Fibroblast of the conjunctiva (primary cell): ENCODE measurements at places on chromosomes 7 and 10.

DNA sequence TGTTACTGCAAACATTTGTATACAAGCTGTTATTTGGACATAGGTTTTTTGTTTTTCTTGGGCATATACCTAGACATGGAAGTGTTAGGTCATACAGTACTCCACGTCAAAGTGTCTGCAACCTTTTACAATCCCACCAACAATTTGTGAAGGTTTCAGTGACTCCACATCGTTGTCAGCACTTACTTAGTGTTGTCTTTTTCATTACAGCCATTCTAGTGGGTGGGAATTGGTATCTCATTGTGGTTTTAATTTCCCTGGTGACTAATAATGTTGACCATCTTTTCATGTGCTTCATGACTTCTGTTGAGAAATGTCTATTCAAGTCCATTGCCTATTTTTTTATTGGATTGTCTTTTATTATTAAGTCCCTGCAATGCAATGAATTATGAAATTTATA lies 95.0 kb downstream of the UBE3C start:
- DNase-seq, result no peak

GRCh38 chr7:23161482-23161881 lies 20.4 kb upstream of the NUP42 start:
- DNase-seq, result no peak

- DNase-seq, result no peak
These were observed 186.1 kb upstream of the SLC26A5 start for GRCh38 chr7:103632005-103632639.

- no peak for DNase-seq
These were observed 162.0 kb downstream of the KLF6 start for GRCh38 chr10:3622845-3623621.

GRCh38 chr7:120254845-120255244 lies 18.1 kb upstream of the KCND2 start:
- DNase-seq, result no peak

- DNase-seq, result peak; percentile 13
These were observed 14.5 kb downstream of the LBX1 start for GRCh38 chr10:101214446-101215396.

DNA sequence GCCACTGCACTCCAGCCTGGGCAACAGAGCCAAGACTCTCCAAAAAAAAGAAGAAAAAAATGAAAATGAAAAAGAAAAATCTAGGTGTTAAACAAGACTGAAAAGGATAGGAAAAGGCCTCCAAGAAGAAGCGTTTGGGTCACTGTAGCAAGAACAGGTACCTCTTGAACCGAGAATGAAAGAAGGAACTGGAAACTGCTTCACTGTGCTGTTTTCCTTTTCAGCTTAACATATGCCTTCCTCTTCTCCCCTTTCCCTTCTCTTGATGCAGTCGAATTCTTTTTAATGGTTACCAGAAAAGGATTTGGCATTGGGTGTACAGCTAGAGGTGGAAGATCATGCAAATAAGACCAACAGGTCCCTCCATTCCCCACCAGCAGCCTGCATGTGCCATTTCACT lies 28.1 kb downstream of the LRRC4 start:
- no peak for DNase-seq

- DNase-seq, result peak; percentile 91
These were observed 182.7 kb upstream of the LYZL2 start for GRCh38 chr10:30812018-30812851.

DNA sequence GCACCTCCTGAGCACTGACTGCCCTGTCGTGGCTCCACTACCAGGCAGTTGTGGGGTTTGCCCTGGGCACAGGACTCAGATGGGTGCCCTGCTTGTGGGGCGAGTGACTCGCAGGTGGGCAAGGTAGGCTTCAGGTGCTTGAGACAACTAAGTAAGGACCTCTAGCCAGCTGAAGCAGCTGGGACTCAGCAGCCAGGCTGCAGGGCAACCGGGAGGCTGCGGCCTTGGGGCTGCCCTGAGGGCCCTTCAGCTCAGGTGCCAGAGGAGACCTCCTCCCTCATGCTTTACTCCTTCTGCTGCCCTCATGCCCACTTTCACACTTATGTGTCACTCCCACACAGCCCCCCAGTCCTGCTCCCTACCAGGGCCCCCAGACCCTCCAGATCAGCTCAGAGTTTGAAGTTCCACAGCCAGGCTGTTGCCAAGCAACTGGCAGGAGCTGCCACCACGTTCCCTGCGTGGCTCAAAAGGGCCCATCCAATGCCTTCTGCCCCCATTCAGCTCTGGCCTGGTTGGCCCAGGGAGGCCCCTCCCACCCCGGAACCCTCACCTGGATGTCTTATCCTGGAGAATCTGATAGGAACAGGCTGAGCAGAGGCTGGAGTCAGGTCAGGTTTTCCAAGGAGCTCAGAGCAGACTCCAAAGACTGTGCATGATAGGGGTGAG lies 10.0 kb downstream of the TLX1 start:
- DNase-seq, result no peak

GRCh38 chr7:91080351-91080750 lies 183.9 kb upstream of the FZD1 start:
- no peak for DNase-seq

GRCh38 chr7:157674715-157675426 lies 338.1 kb downstream of the DNAJB6 start:
- no peak for DNase-seq

DNA sequence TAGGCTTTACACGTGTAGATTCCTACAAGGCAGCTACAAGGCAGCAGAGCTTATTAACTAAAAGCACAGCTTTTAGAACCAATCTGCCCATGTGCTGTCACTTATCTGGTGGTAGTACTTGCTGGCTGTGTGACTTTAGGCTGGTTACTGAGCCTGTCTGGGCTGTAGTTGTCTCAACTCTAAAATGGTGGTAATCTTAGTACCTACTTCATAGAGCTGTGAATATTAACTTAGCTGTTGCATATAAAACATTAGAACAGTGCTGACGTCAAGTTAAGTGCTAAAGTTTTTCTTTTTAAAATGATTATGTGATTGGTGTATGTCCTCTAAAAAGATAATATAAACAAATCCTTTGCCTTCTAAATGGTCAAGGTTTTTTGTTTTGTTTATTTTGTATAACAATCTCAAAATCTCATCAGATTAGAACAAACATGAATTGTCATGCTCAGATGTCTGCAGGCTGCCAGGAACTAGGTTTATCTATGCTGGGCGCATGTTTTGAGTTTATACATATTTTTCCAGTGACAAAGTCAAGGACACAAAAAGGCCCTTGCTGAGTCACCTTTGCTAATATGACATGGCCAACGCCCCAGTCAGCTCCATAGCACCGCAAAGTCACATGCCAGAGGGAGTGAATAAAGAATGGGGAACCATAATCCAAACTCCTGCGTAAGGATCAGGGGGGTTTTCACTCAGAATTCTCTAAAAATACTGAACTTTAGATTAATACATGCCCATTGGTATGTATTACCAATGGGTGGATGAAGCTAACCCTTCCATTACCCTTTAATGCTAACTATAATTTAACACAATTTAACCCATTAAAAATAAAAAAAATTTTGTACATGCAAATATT lies 39.8 kb upstream of the ARL4A start:
- no peak for DNase-seq

DNA sequence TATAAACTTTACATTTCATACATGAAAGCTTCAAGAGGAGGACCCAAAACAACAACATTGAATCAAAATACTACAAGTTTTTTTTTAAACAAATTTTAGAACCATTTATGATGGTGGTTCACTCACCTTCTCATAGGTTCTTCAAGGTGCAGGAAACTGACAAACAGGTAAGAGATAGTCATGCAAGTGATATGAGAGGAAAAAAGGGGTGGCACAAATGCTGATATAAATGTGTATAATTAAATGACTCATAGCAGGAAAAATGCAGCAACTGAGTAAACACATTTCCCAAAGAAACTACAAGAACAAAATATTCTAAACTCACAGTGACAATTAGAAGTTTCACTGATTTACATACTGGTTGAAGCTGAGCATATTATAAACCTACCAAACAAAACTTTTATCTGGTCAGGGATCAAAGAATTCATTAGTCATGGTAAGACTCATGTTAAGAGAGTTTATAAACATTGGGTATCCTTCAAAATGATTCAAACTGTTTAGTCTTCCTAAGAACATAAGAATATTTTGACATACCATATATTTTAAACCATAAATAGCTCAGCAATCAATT lies 14.1 kb downstream of the ZWINT start:
- no peak for DNase-seq

DNA sequence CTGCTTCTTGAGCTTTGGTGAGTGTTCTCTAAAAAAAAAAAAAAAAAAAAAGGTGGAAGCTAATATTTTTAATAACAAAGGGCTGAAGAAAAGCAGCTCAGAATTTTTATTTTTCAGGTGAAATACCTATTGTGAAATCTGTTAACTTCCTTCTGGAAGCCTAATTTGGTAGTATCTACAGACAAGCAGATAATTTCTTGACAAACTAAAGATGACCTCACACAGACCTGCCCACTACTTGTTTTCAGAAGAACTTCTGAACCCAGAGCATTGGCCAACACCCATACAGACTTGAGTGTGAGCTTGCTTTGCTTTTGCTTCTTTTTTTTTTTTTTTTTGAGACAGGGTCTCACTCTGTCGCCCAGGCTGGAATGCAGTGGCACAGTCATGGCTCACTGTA lies 31.2 kb downstream of the LRRC4 start:
- no peak for DNase-seq
